ENCODE measurements at places on chromosomes 3 and 15.

DNA sequence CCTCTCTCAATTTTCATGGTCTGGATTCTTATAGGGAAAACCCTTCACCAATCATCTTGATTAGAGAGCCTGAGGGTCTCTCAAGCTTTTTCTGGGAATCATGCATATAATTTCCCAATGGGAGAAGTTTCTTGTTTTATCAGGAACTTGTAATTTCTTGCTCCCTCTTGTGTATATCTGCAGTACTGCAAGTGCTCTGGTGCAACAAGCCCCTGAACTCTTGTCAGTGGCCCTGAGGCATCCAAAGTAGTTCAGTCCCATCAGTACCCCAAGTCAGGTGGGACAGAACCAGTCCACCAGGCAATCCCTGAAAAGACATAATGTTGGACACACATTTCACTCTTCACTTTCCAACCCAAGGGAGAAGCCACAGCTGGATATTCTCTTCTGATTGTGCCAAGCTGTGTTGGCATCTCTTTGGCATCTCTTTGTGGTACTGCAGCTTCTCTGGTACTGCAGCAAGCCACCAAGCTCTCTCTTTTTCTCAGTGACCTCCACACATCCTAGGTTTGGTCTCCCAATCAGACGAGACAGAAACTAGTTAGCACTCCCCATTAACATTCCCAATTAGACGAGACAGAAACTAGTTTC, 214.5 kb downstream of the ZIC4 start:
- DNase-seq = no peak

- no peak for DNase-seq
These were observed 7.5 kb downstream of the ADPRH start for GRCh38 chr3:119586733-119587172.

- DNase-seq = no peak
These were observed 553.7 kb downstream of the TAFA4 start for GRCh38 chr3:68378631-68379030.

DNA sequence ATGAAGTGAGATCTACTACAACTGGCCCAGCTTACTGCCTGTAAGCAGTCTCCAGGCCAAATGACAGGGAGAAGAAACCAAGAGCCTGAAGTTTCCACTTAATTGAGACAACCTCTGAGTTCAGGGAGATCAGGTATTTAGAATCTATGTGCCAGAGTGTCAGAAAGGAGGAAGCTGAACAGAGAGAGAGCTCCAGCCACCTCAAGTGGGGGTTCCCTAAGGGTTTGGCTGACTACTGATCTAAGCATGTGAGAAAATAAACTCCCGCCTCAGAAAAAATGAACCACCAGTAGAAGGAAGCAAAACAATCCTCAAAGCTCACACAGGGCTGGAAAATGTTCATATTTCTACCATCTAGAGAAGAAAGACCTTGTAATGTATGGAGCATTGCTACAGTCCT, 25.0 kb downstream of the ADAM10 start:
- DNase-seq = no peak

DNA sequence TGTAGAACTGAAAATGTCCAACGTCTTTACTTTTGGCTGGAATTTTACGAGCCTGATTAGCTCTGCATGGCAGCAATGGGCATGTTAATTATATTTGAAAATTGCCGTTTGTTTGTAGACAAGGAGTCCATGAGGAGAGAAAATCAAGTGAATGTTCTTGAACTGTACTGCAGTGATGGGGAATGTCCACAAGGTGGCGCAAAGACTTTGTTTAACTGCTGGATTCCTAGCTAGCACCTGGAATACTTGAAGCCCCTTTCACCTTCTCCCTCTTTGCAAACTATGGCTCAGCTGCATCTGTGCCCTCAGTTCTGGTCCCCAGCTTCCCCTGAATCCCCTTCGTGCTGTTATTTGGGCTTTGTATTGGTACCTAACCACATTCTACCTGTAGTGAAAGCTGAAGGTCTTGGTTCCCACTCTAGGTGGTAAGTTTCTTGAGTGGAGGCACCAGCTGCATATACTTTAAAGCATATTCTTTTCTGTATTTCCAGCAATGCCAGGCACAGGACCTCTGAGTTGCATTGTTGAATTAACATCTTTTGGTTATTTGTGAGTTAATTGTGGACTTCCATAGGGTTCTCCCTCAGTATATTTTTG, 25.3 kb downstream of the EXOG start:
- peak; percentile 59 for DNase-seq

GRCh38 chr3:64095802-64096201, 72.5 kb upstream of the PSMD6 start:
- DNase-seq = no peak

GRCh38 chr15:29822100-29822683, at the start of gene TJP1:
Gene TJP1, minus strand, starts transcription at chr15:29822468. Its CDS starts 440 bp downstream, at chr15:29822028.
- DNase-seq = no peak

GRCh38 chr3:197960694-197961581, 921 bp downstream of the LMLN start:
- DNase-seq = peak; percentile 61

DNA sequence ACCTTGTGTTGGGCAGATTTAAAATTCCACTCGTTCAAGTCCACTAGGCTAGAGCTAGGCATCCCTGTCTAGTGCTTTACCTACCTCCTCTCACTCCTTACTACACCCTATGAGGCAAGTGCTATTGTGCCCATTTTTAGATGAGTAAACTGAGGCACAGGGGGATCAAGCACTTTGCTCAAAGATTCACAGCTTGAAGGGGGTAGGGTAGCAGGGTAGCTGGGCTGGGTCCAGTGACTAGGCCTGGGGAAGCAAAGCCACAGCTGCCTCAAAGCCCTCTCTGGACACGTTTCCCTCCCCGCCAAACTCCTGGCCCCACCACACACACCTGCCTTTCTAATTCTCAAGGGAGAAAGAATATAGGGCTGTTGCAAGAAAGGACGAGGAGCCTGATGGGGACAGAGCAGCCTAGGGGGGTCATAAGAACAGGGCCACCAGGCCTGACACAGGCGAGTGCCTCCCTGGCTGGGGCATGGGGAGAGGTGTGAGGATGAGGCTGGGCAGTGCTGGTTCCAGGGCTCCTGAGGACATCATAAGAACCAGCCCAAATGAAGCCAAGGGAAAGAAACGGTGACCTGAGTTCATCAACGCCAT, 34.8 kb upstream of the SFMBT1 start:
- no peak for DNase-seq

DNA sequence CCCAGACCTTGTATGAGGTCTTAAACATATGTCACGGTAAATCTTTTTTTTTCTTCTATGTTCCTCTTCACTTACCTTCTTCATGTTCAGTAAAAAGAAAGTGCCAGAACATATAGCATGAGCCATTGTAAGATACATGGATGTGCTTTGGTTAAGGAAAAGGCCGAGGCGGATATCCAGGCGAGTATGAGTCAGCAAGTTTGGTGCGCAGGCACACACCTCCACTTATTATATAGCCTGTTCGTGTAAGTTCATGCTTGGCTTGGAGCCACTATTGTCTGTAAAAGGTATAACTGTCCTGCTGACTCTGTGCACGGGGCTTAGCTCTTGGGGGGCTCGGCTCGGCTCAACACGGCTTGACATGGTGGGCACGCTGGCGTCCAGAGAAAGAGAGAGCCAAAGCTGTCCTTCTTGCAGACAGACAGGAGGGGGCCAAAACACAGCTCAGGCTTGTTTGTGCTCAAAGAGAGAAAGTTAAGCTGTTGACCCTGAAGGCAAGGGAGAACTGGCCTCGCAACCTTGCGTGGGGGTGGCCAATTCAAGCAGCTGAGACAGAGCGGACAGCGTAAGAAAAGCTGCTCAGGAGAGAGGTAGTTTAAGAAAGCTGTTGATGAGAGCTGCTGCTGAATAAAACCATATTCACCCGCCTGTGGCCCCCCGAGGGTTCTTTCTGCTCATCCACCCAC, 251.2 kb downstream of the SLC9A9 start:
- no peak for DNase-seq

- DNase-seq = no peak
These were observed 597.2 kb upstream of the NECTIN3 start for GRCh38 chr3:110474397-110474796.

- DNase-seq = no peak
These were observed 61.4 kb downstream of the ATP10A start for GRCh38 chr15:25801586-25802284.

DNA sequence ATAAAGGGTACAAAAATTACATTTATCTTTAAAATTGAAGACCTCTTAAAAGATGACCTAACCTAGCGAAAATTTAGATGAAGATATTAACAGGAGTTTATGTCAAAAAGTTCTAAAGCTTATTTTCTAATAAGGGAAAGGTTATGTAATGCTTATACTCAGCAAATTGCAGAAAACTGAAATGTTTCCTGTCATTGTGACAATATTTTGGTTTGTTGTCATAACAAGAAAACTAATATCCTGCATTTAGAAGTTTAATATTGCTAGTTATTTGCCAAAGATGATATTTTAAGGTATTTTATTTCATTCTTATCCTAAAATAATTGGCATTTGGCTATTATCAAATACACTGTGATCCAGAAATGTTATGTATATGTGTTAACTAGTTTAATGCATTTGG, 294.5 kb downstream of the C3orf38 start:
- DNase-seq = no peak

GRCh38 chr3:189324538-189325138, 152.9 kb downstream of the TPRG1 start:
- DNase-seq = peak; percentile 68

GRCh38 chr3:24829011-24829581, 334.4 kb upstream of the THRB start:
- DNase-seq = no peak

Data from activated CD8-positive, alpha-beta memory T cell treated with anti-CD3 and anti-CD28 coated beads, Interleukin-2, amount 50 U/mL, for 4 hours (primary cell).